Thoracic aorta (tissue), 2 donors: ENCODE measurements at places on chromosomes 5 and 9.

- no peak for DNase-seq
Measured at GRCh38 chr9:33239921-33240320, at the start of gene SPINK4. Gene SPINK4 (plus strand): TSS chr9:33240167. CDS start chr9:33240209, 42 bp downstream.

GRCh38 chr5:147245381-147246165 is 10.7 kb downstream of the STK32A start:
- no peak for DNase-seq

- DNase-seq, result no peak
Measured at GRCh38 chr5:92180391-92180790, 797.3 kb upstream of the ARRDC3 start.

DNA sequence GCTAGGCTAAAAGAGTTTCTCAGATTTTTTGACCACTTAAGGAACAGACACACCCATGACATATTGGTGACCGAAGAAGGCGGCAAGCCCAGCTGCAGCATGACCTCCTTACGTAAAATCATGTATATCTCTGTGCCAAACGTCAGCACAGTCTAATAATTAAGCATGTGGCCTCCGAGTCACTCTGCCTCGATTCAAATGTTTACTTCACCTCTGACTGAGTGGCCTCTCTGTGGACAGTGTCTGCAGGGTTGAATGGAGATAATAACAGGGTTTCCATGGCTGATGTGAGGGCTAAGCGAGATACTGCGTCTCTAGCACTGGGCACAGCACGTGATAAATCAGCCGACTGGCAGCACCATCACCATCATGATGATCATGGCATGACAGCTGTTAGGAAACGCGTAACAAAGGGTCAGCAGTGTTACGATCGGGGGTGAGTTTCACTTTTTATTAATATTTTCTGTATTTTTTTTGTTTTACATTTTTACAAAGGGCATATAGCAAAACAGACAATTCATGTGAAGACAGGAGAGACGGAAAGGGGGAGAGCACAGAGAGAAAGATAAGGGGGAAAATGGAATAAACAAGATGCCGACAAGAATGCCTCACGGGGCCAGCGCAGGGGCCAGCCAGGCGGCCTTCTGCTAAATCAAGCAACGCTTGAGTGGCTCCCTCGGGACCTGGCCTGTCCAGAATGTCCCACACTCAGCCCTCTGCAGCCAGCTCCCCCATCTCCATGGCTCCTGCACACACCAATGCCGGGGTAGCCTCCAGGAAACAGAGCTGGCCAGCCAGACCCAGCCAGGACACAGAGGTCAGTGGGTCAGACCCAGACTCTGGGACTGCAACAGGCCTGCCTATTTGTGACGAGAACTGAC is 60.3 kb downstream of the ADAMTS2 start:
- no peak for DNase-seq

DNA sequence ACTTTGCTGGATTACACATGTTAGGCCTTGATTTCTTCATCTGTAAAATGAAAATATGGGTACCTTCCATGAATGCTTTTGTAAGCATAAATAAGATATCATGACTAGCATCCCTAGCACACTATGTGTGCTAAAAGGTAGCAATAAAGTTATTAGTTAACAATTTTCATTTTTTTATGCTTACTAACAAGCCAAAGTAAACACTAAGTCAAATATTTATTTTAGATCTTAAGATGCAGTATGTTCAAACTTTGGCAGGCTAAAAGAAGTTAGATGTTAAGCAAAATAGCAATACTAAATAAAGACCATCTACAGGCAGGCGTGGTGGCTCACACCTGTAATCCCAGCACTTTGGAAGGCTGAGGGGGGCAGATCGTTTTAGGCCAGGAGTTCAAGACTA is 169.1 kb downstream of the BNC2 start:
- no peak for DNase-seq

- DNase-seq, result no peak
Measured at GRCh38 chr5:17312358-17312757, 94.9 kb downstream of the BASP1 start.

DNA sequence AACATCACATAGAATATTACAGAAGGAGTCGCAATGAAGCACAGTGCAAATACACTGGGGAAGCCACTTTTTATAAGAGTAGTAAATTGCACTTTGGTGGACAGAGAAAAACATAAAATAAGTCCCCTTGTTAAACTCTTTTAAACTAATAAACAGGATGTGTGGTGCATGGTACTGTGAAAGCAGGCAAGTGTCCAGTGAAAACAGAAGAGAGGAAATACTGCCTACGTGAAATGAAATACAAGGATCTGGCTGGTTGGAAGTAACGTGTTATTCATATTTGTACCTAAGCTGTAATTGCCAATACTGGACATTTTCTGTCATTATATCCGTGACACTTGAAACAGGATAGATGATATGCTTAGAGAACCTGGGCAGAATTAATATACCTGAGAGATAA is 191.9 kb upstream of the SLC27A6 start:
- no peak for DNase-seq

GRCh38 chr5:82636591-82636990 is 358.4 kb upstream of the RPS23 start:
- DNase-seq, result no peak

DNA sequence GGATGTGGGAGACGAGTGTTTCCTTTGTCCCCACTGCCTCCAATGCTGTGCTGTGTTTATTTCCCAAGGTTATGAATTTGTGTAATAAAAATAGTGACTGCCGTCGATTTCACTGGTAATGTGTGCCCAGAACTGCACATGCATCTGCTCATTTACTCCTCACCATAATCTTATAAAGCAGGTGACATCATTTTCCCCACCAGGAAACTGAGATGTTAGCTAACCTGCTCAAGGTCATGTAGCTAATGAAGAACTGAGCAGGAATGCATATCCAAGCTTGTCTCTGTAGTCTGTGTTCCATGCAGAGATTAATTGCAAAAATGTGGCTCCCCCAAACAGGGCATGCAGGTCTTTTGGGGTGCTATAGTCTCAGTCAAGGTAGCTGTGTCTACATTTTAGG is 224.4 kb downstream of the TENT4A start:
- DNase-seq, result no peak

GRCh38 chr5:132915681-132916080 is 42.2 kb downstream of the LEAP2 start:
- no peak for DNase-seq

DNA sequence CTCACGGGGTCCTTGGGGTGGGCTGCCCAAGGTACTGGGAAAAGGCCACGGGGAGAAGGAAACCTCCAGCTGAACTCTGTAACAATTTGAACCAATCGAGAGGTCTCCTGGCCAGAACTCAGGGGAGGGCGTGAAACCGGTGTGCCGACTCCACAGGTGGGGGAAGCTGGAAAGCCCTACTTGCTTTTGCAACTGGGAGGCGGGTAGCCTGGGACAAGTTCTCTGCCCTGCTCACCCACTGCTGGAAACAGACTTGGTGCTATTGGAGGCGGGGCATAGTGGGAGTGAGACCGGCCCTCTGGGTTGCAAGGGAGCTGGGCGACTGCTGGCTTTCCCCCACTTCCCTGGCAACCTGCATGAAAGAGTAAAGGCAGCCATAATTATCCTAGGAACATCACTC is 73.2 kb upstream of the SLIT3 start:
- DNase-seq, result no peak

GRCh38 chr5:15991586-15991985 is 188.0 kb downstream of the MARCHF11 start:
- no peak for DNase-seq

DNA sequence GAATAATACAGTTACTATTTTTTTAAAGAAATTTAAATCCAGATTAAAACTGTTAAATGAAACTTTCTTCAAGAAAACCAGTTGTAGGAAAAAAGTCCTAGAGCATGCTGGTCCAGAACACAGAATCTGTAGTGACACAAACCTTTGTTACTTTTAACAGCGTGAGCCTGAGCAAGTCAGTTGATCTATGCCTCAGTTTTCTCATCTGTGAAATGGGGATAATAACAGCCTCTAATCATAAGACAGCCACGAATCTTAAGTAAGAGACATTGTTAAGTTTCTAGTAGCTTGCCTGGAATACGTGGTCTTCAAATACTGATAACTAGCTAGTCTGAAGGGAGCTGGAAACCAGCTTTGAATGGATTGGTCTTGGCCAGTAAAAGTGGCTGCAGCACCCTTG is 158.6 kb downstream of the ADAMTS12 start:
- no peak for DNase-seq

DNA sequence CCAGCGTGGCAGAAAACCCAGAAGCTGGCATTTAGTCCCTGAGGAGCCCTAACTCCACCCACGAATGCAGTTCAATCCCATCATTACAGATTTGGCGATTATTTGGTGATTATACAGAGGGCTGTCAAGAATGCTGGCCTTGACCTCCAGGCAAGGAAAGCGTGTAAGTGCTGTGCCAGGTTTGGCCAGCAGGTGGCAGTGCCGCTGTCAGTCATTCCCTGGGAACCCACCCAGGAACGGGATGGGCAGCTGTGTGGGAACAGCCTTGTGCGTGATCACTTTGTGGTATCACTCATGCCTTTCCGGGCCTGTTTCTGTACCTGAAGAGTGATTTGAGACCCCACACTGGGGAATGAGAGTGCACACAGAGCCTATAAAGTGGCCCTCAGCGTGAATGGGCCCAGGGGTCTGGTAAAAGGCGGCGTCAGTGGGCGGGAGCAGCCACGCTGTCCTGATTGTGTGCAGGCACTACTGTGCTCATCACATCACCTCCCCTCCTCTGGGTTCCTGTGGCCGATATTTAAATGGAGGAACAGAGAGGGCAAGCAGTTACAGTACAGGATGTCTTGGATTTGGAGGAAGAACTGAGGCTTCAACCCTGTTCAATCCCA is 215.6 kb downstream of the ROR2 start:
- DNase-seq, result no peak
